ENCODE measurements at places on chromosomes 12 and 14.

DNA sequence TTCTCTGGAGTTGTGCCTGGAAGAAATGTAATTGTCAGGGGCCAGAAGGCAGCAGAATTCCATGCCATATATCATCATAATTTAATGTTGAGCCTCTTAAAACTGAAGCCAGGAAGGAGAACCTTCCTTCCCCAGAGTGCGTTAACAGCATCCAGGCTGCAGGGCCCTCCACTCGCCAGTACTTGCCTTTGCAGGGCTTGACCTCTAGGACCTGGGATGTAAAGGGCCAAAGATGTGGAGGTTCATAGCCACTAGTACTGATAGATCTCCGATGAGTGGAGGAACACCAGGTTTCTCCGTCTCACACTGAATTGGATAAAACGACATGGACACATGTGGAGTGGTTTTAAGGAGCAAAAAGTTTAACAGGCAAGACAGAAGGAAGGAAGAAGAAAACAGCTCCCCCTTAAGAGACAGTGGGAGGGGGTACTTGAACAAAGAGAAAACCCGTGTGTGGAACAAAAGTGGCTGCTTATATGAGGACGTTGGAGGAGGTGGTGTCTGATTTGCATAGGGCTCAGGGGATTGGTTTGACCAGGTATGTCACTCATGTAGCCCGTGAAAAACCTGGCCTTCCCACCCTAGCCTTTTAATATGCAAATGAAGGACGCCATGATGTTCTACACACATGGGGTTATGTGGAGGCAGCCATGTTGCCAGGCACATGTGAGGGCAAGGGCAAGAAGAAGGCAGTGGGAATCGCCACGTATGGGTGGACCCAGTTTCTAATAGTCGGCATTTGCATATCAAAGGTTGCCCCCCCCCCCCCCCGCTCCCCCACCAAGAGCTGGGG, 38.8 kb upstream of the WSCD2 start:
- DNase-seq = peak; percentile 49
- H3K27me3 ChIP-seq = peaks cover 2% of the 10 kb centered on the region
- no peaks in the 10 kb centered on the region for H3K36me3 ChIP-seq
- no peak overlapping the region for H3K27ac ChIP-seq

DNA sequence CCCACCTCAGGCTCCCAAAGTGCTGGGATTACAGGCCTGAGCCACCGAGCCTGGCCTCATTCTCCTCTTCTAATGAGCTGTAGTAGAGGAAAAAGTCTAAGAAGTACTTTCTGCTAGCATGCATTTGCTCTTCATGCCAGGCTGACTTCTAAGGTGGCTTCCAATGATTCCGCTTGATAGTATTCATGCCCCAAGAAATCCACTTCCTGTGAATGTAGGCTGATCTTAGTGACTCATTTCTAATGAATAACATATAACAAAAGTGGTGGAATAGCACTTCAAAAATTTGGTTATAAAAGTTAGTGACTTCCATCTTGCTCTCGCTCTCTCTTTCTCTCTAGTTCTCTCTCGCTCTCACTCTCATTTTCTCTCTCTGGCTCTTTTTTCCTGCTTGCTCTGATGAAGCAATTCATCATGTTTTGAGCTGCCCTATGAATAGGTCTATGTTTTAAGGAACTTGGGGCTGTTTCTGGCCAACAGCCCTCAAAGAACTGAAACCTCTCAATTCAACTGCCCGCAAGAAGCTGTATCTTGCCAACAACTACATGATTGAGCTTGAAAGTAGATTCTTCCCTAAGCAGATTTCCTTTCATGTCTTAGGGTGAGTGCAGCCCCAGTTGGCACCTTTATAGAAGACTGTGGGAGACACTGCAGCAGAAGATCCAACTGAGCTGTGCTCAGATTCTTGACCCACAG, 282.9 kb downstream of the RMST start:
- no peak overlapping the region for H3K4me3 ChIP-seq
- no peaks in the 10 kb centered on the region for H3K36me3 ChIP-seq
- no peak for DNase-seq
- no peaks in the 10 kb centered on the region for H3K27me3 ChIP-seq
- H3K4me1 ChIP-seq = no peaks in the 10 kb centered on the region
- H3K27ac ChIP-seq = no peak overlapping the region

DNA sequence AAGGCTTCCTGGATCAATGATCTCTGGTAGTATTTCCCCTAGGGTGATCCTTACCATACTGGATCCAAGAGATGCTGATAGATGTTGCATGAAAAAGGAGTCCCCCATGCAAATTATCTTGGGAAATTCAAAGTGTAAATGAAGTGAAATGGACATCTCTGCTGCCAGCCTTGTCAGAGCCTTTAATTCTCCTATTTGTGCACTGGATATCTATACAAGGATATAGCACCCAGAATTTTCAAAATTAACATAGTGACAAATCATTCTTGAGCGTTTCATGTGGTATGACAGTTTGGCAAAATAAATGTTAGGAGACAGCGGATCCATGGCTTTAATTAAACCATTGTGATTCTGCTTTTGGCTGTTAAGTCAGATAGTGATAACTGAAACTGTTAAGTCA, 260.9 kb downstream of the KSR2 start:
- H3K27me3 ChIP-seq = no peaks in the 10 kb centered on the region
- H3K4me3 ChIP-seq = no peak overlapping the region
- no peak overlapping the region for H3K27ac ChIP-seq
- no peak for DNase-seq
- no peaks in the 10 kb centered on the region for H3K4me1 ChIP-seq
- H3K36me3 ChIP-seq = no peaks in the 10 kb centered on the region

- H3K27ac ChIP-seq = no peak overlapping the region
- DNase-seq = no peak
- H3K4me1 ChIP-seq = no peaks in the 10 kb centered on the region
- no peaks in the 10 kb centered on the region for H3K27me3 ChIP-seq
These were observed 292.4 kb downstream of the NUAK1 start for GRCh38 chr12:105846331-105846730.

GRCh38 chr12:70365398-70365647, 767 bp upstream of the KCNMB4 start:
- peaks cover 66% of the 10 kb centered on the region for H3K4me1 ChIP-seq
- H3K4me3 ChIP-seq = peak overlapping the region; percentile 98
- H3K36me3 ChIP-seq = peaks cover 27% of the 10 kb centered on the region
- H3K27ac ChIP-seq = peak overlapping the region; percentile 92
- DNase-seq = no peak

- no peak for DNase-seq
- H3K4me1 ChIP-seq = no peaks in the 10 kb centered on the region
- H3K4me3 ChIP-seq = no peak overlapping the region
- no peaks in the 10 kb centered on the region for H3K27me3 ChIP-seq
- H3K36me3 ChIP-seq = no peaks in the 10 kb centered on the region
- H3K27ac ChIP-seq = no peak overlapping the region
These were observed 59.9 kb downstream of the DUSP16 start for GRCh38 chr12:12502815-12503151.

DNA sequence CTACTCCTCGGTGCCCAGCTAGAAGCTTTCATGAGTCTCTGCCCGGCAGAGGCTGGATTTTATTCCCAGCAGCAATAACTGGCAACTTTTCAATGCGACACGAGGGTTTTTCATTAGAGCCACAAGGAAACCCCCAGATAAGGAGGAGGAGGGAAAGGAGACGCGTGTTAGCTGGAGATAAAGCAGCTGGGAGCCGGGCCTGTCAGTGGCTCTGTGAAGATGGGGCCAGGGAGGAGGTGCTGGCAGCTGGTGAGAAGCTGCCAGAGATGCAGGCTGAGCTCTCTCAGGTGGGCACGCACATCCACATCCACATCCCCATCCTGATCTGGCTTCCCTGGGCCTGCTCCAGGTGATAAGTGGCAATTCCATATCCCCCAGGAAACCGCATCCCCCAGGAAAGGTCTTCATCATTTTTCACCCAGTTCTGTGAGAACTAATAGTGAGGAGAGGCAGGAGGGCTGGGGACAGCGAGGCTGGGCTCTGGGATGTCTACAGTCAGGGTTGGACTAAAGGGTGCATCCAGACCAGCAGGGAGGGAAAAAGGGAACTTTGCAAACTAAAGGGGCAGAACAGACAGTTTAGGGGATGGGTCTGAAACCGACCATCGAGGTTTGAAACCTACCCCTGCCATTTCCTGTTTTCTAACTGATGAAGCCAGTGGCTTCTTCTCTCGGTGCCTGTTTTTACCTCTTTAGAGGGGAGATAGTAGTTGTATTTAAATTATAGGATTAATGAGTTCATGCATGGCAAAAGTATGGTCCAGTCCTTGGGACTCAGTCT, 413.2 kb downstream of the DPF3 start:
- DNase-seq = no peak
- peaks cover 11% of the 10 kb centered on the region for H3K4me1 ChIP-seq
- no peaks in the 10 kb centered on the region for H3K27me3 ChIP-seq
- H3K36me3 ChIP-seq = no peaks in the 10 kb centered on the region

GRCh38 chr14:61838661-61839245, 76.5 kb downstream of the SNAPC1 start:
- no peaks in the 10 kb centered on the region for H3K36me3 ChIP-seq
- no peak overlapping the region for H3K4me3 ChIP-seq
- DNase-seq = no peak
- no peak overlapping the region for H3K27ac ChIP-seq
- no peaks in the 10 kb centered on the region for H3K27me3 ChIP-seq

DNA sequence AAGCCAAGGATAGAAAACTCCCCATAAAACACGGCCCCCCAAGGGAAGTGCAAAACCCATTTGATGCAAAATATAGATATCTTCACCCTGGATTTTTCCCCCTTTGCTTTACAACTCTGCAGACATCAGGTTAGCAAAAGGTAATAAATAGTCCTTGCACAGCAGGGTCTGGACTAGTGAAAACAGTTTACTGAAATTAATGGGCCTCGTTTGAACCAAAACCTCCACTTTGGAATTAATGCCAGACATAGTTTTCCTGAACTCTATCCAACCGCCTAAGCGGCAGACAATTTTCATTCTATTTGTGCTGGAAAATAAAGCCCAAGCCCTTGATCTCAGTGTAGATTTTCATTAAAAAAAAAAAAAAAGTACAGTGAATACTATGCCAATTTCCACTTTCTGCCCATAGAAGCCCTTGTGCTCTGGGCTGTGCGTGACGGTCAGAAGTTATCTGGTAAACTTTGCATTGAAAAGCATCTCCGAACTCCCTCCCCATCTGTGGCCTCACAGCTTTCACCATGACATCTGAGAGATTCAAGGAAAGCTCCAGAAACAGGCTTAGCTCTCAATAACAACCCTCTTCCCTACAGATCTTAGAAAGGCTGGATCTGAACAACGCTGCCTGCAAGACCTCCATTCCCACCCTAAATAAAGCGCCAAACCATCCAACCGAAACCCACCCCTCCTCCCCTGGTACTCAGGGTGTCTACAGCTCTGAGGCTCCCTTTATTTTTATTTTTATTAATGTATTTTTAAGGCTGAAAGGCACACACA, 11.0 kb upstream of the IRF2BPL start:
- H3K27me3 ChIP-seq = no peaks in the 10 kb centered on the region
- no peaks in the 10 kb centered on the region for H3K36me3 ChIP-seq
- H3K4me1 ChIP-seq = peaks cover 52% of the 10 kb centered on the region
- peak overlapping the region; percentile 64 for H3K4me3 ChIP-seq
- peak; percentile 83 for DNase-seq

GRCh38 chr12:14417715-14418114, 52.2 kb downstream of the ATF7IP start:
- peaks cover 23% of the 10 kb centered on the region for H3K36me3 ChIP-seq
- no peak overlapping the region for H3K4me3 ChIP-seq
- peak; percentile 87 for DNase-seq

DNA sequence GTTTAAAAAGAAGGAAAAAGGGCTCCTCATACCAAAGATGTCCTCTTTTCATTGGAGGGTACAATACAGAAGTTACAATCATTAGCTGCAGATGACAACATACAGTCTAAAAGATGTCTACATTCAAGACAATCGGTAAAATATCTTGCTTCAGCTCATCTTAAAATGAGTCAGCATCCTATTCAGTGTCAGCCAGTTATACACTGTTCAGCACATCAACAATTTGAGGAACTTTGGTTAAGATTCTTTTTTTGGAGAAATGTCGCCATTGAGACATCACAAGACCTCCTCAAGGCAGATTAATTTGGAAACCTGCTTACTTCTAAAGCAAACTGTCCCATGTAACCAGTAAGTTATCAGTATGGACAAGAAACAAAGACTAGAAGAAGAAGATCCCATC, 100.7 kb upstream of the SLC38A4 start:
- no peaks in the 10 kb centered on the region for H3K36me3 ChIP-seq
- no peak overlapping the region for H3K4me3 ChIP-seq
- 0 out of 2 replicates have a peak, but pooled peaks cover 2% of the 10 kb centered on the region for H3K27me3 ChIP-seq
- no peak for DNase-seq
- no peak overlapping the region for H3K27ac ChIP-seq

GRCh38 chr12:104421343-104421742, 35.4 kb upstream of the CHST11 start:
- no peaks in the 10 kb centered on the region for H3K27me3 ChIP-seq
- no peak for DNase-seq
- peaks cover 9% of the 10 kb centered on the region for H3K4me1 ChIP-seq

- H3K4me1 ChIP-seq = no peaks in the 10 kb centered on the region
- no peak for DNase-seq
- H3K27ac ChIP-seq = no peak overlapping the region
- no peaks in the 10 kb centered on the region for H3K27me3 ChIP-seq
These were observed 111.7 kb downstream of the EFCAB11 start for GRCh38 chr14:89842837-89843236.

DNA sequence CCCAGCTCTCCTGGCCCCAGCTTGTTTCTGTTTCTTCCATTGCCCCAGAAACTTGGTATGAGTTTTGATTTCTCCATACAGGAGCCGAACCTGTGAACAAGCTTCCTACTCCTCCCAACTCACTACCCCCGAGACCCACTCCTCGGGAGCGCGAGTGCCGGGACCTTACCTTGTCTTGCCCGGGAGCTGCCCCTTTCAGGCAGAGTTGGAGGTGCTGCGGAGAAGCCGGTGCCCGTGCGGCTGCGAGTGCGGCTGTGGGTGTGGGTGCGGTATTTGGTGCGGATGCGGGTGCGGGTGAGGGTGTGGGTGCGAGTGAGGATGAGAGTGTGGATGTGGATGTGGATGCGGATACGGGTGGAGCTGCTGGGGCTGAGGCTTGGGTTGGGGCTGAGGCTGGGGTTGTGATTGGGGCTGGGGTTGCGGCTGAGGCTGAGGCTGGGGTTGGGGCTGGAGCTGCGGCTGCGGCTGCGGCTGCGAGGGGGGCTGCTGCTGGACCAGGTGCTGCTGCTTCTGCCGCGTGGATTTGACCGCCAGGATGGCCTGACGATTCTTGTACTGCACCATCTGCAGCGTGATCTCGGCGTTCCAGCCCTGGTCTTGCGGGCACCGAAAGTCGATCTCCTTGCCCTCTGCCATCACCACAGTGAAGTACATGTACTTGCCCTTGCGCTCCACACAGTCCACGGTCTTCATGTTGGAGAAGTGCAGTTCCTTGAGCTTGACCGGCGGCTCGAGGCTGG, 1.1 kb downstream of the PHLDA1 start:
- peaks cover 13% of the 10 kb centered on the region for H3K36me3 ChIP-seq
- peaks cover 65% of the 10 kb centered on the region for H3K4me1 ChIP-seq
- no peaks in the 10 kb centered on the region for H3K27me3 ChIP-seq
- peak; percentile 62 for DNase-seq

GRCh38 chr14:80164991-80165721, 46.1 kb downstream of the DIO2 start:
- H3K36me3 ChIP-seq = no peaks in the 10 kb centered on the region
- H3K4me3 ChIP-seq = no peak overlapping the region
- H3K27me3 ChIP-seq = 0 out of 2 replicates have a peak, but pooled peaks cover 2% of the 10 kb centered on the region
- DNase-seq = no peak
- H3K4me1 ChIP-seq = no peaks in the 10 kb centered on the region

Measured in Karpas-422 (cell line).